ENCODE measurements at places on chromosomes 6 and 20.

DNA sequence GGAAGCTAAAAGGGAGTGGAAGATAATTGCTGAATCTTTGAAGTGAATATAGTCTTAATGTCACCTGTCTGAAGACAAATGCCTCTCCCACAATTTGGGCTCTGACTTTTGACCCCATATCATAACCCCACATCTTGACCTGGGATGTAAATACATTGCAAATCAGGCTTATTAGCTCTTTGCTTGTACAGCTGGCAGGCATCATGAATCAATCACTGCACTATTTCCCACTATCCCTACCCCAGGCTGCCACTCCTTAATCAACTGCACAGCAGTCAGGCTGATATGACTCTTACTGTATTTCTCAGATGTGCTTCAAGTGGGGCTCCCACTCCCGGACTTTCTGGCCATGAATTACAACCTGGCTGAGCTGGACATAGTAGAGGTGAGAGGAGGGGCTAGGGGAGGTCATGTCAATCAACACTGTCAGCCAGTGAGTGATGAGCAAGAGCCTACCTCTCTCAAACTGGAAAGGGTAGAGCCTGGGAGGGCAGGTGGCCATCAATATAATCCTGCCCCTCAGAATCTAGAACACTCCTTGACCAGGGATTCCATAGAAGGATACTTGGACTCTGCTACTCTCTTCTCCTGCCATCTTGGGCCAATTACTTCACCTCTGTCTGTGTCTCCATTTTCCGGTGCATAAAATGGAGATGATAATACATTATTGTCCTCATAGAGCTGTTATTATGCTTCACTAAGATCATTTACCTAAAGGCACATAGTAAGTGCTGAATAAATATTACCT lies 10.5 kb upstream of the BPIFB3 start:
- no peak for DNase-seq

GRCh38 chr6:524803-525202 lies 132.1 kb downstream of the HUS1B start:
- DNase-seq: no peak

GRCh38 chr6:12576389-12576788 lies 140.2 kb upstream of the PHACTR1 start:
- no peak for DNase-seq

DNA sequence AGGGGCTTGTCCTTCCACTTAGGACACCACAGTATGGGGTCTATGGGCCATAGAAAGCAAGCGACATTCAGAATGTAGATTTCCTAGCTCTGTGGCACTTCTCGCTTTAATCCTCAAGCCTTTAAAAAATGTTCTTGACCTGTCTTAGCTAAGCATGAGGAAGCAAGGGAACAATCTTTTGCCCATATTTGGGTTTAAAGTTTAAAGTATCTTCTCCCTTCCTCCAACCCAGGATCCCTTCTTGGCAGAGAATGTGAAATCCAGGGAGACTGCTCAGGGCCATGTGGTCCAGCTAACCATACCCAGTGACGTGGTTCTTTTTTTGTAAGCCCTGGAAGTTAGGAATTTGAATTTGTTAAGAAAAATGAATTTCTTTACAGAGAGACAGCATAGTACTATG lies 289.9 kb downstream of the BTBD9 start:
- DNase-seq: no peak

DNA sequence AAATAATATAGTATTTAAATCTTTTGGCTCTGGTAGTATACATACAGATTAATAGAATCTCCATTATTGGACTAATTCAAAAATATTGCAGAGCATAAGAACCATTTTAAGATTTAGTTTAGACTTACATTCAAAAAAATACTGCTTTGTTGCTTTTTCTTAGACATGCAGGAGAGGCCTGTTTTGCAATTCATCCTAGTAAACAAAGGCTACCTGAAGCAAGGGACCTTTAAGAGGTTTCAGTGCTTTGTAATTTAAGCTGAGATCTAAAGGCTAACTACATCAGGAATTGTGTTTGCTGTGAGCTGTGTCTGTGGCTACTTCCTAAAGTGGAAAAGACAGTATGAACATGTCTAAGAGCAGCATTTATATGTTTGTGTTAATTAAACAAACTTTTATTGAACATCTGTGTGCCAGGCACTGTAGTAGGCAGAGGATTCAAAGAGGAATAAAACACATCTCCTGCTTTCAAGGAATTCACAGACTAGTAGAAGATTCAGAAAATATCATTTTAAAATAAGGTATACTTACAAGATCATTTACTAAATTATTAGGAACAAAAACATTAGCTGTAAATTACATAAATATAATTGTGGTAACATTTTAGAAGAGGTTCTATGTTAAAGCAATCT lies 29.1 kb upstream of the CALHM6 start:
- no peak for DNase-seq

- no peak for DNase-seq
Measured at GRCh38 chr6:155328539-155329459, 14.5 kb upstream of the TFB1M start.

GRCh38 chr6:159463119-159463829 lies 229.8 kb downstream of the SOD2 start:
- DNase-seq: no peak

DNA sequence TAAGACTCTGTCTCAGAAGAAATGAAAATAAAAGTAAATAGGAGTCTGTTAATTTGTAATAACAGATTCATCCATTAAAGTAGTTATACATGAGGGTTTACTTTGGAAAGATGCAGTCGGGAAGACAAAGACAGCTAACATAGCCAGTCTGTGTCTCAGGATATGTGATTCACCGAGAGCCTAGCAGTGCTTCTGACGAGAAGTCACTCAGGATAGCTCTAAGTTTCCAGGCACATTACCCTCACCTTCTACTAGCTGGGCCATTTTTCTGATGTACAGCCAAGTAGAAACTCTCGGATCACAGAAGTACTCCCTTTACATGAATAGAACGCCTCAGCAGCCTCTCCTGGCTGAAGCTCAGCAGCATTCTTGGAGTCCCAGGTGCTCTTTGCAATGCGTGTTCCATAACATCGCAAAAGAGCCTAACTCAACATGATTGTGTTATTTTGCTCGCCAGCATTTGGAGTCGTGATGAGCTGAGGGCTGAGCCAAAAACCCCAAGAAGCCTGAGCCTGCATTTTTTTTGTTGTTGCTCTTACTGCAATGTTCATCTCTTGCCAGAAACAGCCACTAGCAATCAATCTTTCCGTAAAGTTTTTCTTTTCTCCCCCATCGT lies 22.4 kb upstream of the TASP1 start:
- DNase-seq: no peak

- DNase-seq: no peak
Measured at GRCh38 chr20:50368813-50369224, 141.4 kb upstream of the PTPN1 start.

DNA sequence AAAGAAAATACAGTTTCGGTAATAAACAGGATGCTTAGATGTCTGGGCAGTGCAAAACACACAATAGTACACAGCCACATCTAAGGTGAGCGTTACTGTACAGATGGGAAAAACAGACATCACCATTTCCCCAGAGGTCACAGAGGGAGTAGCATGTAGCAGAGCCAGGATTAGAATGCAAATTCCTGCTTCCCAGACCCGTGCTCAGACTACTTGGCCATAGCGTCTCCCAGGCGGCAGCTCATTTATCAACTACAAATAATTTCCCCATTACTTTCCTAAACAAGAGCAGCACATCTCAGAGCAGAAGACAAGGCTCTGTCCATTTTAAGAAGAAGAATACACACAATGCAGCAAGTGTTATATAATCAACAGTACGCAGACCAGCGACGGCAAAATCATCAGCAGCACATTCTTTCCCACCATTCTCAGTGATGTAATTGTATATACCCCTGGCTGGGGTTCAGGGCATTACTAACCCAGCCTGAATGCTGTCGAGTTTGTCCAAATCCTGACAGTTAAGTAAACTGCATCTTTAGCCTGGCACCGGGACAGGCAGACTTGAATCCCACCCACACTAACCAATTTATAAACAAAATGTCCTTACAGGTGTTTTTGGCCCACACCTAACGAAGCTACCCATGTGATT lies 61.9 kb downstream of the CNKSR3 start:
- no peak for DNase-seq

DNA sequence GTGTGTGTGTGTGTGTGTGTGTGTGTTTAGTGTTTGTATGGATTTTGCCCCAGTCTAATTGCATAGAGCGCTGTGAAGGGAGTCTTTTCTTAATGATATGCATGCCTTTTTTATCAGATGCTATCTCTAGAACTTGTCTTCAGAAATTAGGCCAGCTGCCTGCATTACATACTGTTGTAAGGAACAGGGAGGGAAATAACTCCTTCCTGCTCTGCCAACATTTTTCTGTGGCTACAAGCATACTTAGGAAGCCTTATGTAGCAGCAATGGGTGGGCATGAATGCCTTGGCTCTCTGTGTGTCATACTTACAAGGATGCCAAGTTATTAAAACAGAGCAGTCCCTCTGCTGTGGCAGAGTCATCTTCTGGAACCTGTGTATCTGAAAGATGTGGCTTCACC lies 8.0 kb upstream of the COL21A1 start:
- no peak for DNase-seq

- no peak for DNase-seq
Measured at GRCh38 chr20:32610472-32611218, 25.5 kb upstream of the NOL4L start.

DNA sequence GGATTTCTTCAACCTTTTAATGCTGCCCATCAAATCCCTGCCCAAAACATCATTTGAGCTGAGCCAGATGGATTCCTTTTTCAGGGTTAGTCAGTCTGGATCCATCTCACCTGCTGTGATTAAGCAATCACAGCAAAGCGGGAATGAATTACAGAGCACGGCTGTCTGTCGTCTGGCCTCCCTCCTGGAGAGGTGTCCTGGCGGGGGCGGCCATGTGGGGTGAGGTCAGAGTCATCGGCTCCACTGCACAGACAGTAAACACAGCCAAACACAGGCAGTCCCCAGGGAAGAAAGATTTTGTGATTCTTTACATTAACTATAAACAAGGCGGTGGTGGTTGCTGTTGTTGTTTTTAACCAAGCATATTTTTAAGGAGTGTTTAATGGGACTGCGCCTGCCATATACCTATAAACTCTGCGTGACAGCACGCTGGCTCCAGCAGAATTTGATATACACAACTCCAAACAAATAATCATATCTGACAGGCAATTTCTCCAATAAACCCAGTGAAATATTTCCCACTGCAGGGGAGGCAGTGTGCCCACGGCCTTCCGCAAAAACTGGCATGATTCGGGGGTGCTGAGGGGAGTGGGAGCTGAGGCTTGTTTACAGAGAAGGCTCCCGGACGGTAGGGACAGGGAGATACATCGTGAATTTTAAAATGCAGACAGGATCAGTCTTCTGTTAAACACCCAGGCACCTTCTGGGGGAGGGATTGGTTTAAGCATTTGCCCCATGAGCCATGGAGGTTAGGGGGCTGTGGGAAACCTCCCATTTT lies 232.0 kb upstream of the PMEPA1 start:
- DNase-seq: no peak

- no peak for DNase-seq
Measured at GRCh38 chr6:63806573-63806913, 170.9 kb downstream of the PHF3 start.

DNA sequence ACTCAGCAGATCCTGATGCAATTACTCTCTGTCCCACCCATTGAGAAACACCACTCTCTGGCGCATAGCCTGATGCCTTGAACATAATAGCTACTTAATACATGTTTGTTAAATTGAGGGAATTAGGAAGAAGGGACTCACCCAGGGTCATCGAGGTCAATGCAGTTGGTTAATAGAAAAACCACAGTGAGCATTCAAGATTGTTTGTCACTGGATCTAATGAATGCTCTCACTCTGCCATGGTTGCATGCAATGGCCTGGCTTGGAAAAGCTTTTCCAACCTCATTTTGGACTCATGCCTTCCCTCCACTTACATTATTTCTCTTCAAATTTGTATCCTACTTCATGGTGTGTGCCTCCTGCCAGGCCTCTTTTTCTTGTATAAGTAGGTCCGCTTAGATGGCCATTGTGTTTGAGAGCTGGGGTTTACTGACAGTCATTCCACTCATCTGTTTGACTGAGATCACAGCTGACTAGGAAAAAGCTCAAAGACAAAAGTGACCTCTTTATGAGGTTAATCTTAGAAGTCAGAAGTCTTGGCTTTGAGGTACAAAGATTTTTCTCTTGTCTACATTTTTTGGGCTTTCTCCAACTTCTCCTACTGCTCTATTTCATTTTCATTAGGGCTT lies 154.8 kb upstream of the RAB32 start:
- no peak for DNase-seq

- DNase-seq: no peak
Measured at GRCh38 chr6:163240556-163240955, 174.0 kb upstream of the QKI start.

DNA sequence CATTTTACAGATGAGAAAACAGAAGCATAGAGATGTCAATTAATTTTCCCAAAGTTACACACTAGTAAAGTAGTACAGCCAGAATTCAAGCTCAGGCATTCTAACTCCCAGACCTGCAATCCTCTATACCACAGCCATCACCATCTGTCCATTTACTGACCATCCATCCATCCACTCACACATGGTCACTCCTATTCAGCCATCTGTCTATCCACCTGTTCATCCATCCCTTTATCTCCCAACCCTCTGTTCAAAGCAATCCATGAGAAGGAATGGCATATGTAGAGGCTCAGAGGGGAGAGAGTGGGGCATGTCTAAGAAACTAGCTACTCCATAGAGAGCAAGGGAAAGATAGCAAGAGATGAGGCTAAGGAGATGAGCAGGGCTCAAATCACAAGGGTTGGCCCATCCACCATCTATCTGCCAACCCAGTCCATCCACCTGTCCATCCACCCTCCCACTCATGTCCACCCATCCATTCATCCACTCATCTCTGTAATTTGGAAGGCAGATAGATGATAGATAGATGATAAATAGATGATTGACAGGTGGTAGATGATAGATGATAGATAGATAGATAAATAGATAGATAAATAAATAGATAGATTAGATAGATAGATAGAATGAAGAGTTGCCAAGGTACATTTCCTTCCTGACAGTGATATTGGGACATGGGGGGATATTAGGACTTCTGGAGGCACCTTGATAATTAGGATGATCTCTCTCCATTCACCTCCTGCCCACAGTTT lies 12.2 kb upstream of the C6orf132 start:
- no peak for DNase-seq
